ENCODE measurements at places on chromosomes 12 and 14. TPM values are rescaled to one million over a fixed set of nuclear protein-coding genes. Genes with fewer than 3 reads are reported as not detected.

- no peak overlapping the region for H3K27ac ChIP-seq
- H3K36me3 ChIP-seq, result no peaks in the 10 kb centered on the region
- no peak overlapping the region for H3K4me3 ChIP-seq
- DNase-seq, result no peak
Measured at GRCh38 chr14:27686137-27686536, 1080.5 kb upstream of the FOXG1 start.

- no peaks in the 10 kb centered on the region for H3K36me3 ChIP-seq
- no peaks in the 10 kb centered on the region for H3K4me1 ChIP-seq
- no peaks in the 10 kb centered on the region for H3K27me3 ChIP-seq
- no peak overlapping the region for H3K4me3 ChIP-seq
- DNase-seq, result peak; percentile 47
Measured at GRCh38 chr12:63826006-63826585, 18.4 kb upstream of the SRGAP1 start.

- no peaks in the 10 kb centered on the region for H3K36me3 ChIP-seq
- no peak overlapping the region for H3K4me3 ChIP-seq
- H3K4me1 ChIP-seq, result peaks cover 11% of the 10 kb centered on the region
- DNase-seq, result no peak
- H3K27ac ChIP-seq, result no peak overlapping the region
Measured at GRCh38 chr12:4825011-4825858, 84.5 kb upstream of the KCNA1 start.

The GON7 gene
- 11.2 TPM for total RNA-seq

The TMEM121 gene
- 3.6 TPM for total RNA-seq

DNA sequence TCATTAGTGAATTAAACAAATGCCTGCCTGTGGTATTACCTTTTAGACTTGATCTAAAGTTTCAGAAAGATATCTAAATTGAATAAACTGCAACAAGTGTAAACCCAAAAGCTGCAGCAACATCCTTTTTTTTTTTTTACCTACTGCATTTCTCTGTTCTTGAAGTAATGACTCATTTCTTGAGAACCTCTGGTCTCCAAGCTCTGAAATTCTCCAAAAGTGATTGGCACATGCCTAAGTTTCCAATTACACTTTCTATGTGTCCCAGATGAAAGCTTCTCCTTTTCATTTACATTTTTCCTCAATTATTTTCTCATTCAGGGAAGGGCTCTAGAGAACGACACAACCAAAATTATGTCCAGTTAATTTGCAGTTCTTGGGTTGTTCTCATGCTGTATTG is 435.2 kb upstream of the DCN start:
- H3K27ac ChIP-seq, result no peak overlapping the region
- H3K27me3 ChIP-seq, result no peaks in the 10 kb centered on the region
- H3K36me3 ChIP-seq, result no peaks in the 10 kb centered on the region
- DNase-seq, result no peak

GRCh38 chr12:66662179-66662578 is 16.7 kb downstream of the GRIP1 start:
- no peak overlapping the region for H3K27ac ChIP-seq
- H3K4me3 ChIP-seq, result no peak overlapping the region
- no peaks in the 10 kb centered on the region for H3K36me3 ChIP-seq
- no peaks in the 10 kb centered on the region for H3K27me3 ChIP-seq
- no peaks in the 10 kb centered on the region for H3K4me1 ChIP-seq

The CYP27B1 gene
- 0.99 TPM for total RNA-seq

The CTSG gene
- not detected for total RNA-seq

DNA sequence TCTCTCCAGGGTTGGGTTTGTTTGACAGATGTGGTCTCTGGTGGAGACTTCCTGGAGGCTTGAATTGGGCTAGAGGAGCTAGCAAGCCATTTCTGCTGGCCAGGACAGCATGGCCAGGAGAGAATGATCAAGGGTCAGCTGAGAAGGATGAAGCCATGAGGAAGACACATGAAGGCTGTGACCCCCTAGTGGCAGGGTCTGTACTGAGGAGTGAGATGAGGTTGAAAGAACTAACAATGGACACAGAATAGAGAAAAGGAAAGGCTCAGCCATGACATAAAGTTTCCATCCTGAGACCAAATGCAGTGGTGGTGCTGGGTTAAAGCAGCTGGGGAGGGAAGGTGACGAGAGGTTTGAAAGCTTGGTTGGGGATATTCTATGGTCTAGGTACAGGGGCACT is 89.9 kb downstream of the NT5DC3 start:
- no peaks in the 10 kb centered on the region for H3K4me1 ChIP-seq
- no peak overlapping the region for H3K27ac ChIP-seq
- no peaks in the 10 kb centered on the region for H3K27me3 ChIP-seq
- no peaks in the 10 kb centered on the region for H3K36me3 ChIP-seq
- peak; percentile 24 for DNase-seq

DNA sequence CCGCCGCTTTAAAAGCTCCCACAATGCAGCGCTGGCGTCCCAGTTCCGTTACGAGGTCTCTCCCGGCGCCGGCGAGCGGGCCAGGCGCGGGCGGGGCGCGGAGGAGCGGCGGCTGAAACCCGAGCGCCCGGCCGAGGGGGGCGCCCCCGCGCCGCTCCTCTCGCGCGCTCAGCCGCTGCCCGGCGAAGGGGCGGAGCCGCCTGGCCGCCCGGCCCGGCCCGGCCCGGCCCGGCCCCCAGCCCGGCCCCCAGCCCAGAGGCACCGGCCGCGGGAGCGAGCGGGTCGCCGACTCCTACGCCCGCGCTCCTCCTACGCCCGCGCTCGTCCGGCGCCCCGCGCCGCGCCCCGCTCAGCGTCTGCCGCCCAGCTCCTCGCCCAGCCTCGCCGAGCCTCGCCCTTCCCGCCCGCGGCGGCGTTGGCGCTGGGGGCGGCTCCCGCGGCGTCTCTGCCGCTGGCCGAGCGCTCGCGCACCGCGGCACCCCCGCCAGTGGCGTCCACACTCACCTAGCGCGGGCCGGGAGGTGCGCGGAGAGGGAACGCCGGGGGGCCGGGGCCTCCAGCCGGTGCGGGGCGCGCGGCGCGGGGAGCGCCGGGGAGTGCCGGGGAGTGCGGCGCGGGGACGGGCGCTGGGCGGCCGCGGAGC is at the start of gene RASSF8:
Gene RASSF8 (plus strand): TSS at position 255 of the 643 bp plus-strand sequence. CDS start 96,662 bp downstream, outside the sequence.
- peaks cover 3% of the 10 kb centered on the region for H3K36me3 ChIP-seq
- no peaks in the 10 kb centered on the region for H3K27me3 ChIP-seq
- H3K4me1 ChIP-seq, result peaks cover 23% of the 10 kb centered on the region
- peak; percentile 95 for DNase-seq

DNA sequence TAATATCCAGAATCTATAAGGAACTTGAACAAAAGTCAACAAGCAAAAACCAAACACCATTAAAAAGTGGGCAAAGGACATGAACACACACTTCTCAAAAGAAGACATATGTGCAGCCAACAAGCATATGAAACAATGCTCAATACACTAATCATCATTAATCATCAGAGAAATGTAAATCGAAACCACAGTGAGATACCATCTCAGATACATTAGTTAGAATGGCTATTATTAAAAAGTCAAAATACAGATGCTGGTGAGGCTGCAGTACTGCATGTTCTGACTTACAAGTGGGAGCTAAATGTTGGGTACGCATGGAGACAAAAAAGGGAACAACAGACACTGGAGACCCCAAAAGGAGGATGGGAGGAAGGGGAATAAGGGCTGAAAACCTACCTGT is 67.1 kb downstream of the BLTP3B start:
- H3K4me1 ChIP-seq, result no peaks in the 10 kb centered on the region
- H3K4me3 ChIP-seq, result no peak overlapping the region
- no peak overlapping the region for H3K27ac ChIP-seq
- no peaks in the 10 kb centered on the region for H3K27me3 ChIP-seq
- no peak for DNase-seq
- no peaks in the 10 kb centered on the region for H3K36me3 ChIP-seq

- H3K4me3 ChIP-seq, result no peak overlapping the region
- peak; percentile 43 for DNase-seq
- no peak overlapping the region for H3K27ac ChIP-seq
- no peaks in the 10 kb centered on the region for H3K4me1 ChIP-seq
- no peaks in the 10 kb centered on the region for H3K36me3 ChIP-seq
Measured at GRCh38 chr12:22361785-22362184, 27.3 kb upstream of the ST8SIA1 start.

DNA sequence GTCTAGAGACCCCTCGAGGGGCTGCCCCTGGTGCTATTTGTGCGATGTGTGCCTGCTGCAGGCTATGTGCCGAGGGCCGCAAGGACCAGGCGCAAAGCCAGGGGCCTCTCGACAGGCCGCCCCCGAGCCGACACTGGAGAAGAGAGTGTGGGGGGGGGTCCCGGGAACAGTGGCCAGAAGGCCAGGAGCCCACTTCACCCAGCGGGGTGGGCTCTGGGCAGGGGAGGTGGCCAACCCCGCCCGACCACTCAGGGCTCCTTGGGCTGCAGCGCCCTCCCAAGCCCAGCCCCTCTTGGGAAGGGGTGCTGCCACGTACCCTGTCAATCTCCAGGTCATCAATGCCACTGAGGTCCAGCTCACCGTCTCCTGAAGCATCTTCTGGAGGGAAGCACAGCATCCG is 28.6 kb upstream of the BTBD6 start:
- no peaks in the 10 kb centered on the region for H3K36me3 ChIP-seq
- no peaks in the 10 kb centered on the region for H3K27me3 ChIP-seq
- no peak overlapping the region for H3K27ac ChIP-seq
- no peak overlapping the region for H3K4me3 ChIP-seq
- no peak for DNase-seq

DNA sequence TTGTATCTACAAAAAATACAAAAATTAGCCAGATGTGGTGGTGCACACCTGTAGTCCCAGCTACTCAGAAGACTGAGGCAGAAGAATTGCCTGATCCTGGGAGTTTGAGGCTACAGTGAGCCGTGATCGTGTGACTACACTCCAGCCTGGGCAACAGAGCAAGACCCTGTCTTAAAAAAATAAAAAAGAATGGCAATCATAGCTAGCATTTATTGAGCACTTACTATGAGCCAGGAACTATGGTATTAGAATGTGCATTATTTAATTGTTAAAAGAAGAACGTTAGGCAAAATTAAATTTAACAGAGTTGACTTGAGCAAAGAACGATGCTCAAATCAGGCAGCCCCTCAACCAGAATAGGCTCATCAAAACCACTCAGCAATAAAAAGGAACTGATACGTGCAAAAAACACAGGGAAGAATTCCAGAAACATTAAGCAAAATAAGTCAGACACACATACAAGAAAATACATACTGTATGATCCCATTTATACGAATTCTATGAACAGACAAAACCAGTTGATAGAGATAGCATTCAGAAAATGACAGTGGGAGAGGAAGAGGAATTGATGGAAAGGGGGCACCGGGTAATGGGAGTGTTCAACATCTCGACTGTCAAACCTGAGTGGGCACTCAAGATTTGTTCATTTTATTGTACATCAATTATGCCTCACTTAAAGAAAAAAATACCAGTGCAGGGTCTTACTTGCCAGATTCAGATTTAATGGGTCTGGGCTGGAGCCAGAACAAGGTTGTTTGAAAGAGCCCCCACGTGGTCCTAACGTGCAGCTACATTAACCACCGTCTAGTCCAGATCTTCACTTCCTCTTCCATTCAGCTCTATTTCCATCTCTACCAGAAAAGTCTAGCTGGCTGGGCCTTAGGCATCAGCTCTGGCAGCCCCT is 8.0 kb downstream of the SCNN1A start:
- H3K27ac ChIP-seq, result no peak overlapping the region
- H3K4me3 ChIP-seq, result no peak overlapping the region

The CEBPE gene
- not detected for total RNA-seq

DNA sequence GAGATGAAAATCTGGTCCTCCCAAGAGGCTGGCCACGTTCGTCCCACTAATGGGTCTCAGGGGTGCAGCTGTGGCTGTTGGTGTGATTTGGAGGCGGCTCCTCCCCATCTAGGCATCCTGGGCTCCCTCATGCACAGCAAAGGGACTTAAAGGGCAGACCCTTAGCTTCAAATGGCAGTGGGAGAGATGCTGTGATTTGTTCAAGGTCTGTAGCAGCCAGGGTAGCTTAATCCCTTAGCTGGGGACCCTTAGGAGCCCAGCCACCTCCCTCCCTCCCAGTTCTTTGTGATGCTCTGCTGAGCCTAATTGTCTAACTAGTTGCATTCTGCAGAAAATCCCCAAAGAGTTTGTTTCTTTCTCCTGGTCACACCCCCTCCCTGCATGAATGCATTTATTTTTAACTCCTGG is 18.3 kb downstream of the DYRK4 start:
- H3K27ac ChIP-seq, result peak overlapping the region; percentile 61
- peak; percentile 87 for DNase-seq
- H3K4me1 ChIP-seq, result peaks cover 26% of the 10 kb centered on the region
- no peak overlapping the region for H3K4me3 ChIP-seq
- no peaks in the 10 kb centered on the region for H3K27me3 ChIP-seq
- H3K36me3 ChIP-seq, result no peaks in the 10 kb centered on the region

The BATF gene
- total RNA-seq, result not detected

- DNase-seq, result no peak
- H3K27ac ChIP-seq, result no peak overlapping the region
- H3K27me3 ChIP-seq, result no peaks in the 10 kb centered on the region
- H3K36me3 ChIP-seq, result no peaks in the 10 kb centered on the region
- H3K4me1 ChIP-seq, result no peaks in the 10 kb centered on the region
- no peak overlapping the region for H3K4me3 ChIP-seq
Measured at GRCh38 chr14:51595881-51596455, 55.7 kb upstream of the FRMD6 start.

GRCh38 chr14:45198551-45198950 is 54.5 kb downstream of the MIS18BP1 start:
- H3K27me3 ChIP-seq, result no peaks in the 10 kb centered on the region
- no peak overlapping the region for H3K4me3 ChIP-seq
- peak overlapping the region; percentile 56 for H3K27ac ChIP-seq
- H3K4me1 ChIP-seq, result no peaks in the 10 kb centered on the region

GRCh38 chr14:89941830-89942377 is 12.6 kb downstream of the EFCAB11 start:
- no peaks in the 10 kb centered on the region for H3K36me3 ChIP-seq
- H3K4me1 ChIP-seq, result no peaks in the 10 kb centered on the region
- no peak overlapping the region for H3K27ac ChIP-seq
- DNase-seq, result no peak
- H3K4me3 ChIP-seq, result no peak overlapping the region

The FGD6 gene
- 25.4 TPM for total RNA-seq

DNA sequence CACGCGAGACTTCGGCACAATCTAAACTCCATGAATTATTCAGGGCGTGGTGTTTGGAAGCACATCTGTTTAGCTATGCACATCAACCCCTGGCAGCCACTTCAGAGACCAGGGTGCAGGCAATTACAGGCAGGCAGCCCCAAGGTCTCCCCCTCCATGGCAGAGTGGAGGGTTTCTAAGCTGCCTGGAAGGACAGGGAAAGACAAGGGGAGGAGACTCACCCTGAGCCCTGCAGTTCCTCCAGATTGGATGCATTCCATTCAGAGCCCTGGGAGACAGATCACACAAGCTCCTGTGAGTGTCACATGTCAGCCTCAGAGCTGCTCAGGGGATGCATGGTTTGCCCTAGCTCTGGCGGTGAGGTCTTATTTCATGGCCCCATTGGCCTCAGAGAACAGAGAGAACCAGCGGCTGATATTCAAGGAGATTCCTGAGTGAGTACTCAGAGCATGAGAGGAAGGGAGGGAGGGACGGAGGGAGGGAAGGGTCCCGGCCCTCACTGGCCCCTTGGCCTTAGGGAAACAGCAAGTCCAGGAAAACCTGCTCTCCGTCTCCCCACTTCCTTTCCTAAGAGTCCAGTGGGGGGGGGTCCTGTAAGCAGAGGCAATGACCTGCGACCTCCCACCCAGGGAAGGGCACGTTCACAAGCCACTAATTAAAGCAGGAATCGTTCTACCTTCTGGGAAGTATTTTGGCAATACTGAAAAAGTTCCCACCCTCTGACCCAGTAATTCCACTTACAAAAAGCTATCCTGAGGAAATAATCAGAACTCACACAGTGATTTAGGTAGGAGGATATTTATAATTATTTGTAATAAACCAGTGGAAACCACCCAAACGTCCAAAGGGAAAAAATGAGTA is 55.1 kb downstream of the SSH1 start:
- H3K4me3 ChIP-seq, result no peak overlapping the region
- peak overlapping the region; percentile 75 for H3K27ac ChIP-seq
- peak; percentile 93 for DNase-seq

The TAC3 gene
- 13.8 TPM for total RNA-seq

The CRIP1 gene
- total RNA-seq, result not detected
